Esophagus squamous epithelium (tissue), 5 donors: ENCODE measurements at places on chromosomes 7 and 10.

GRCh38 chr7:91722831-91723230 lies 157.7 kb downstream of the MTERF1 start:
- DNase-seq = no peak

GRCh38 chr10:111716032-111716431 lies 467.5 kb downstream of the GPAM start:
- DNase-seq = no peak

DNA sequence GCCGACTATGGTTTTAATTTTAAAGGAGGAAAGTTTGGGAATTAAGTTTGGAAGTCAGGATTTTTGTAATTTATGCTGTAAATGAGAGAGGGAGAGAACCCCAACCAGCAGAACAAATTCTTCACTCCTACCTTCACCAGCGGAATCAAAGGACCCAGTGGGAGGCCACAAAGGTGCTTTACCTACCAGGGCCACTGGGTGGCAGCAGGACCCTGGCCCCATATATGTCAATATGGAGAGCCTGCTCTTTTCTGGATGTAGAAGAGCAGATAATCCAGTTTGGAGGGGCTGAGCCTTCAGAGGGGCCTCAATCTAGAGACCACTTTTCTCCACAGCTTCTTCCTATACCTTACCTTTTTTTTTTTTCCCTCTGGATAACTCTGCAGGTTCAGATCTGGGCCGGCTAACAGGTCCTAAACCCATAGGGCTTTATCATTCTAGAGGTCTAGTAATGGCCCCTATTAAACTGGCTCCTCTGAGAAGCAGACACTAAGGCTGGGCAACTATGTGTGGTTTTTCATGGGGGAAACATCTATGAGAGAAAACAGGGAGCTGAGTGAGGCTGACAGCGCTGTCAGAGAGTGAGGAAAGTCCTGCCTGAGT lies 8.5 kb upstream of the SCD start:
- DNase-seq = no peak

GRCh38 chr7:116762971-116763370 lies 91.0 kb downstream of the MET start:
- no peak for DNase-seq

GRCh38 chr10:36711361-36711760 lies 414.0 kb upstream of the ANKRD30A start:
- DNase-seq = no peak
